Fibroblast of the aortic adventitia (primary cell): ENCODE measurements at places on chromosomes 2 and 18. TPM values are rescaled to one million over a fixed set of nuclear protein-coding genes. Genes with fewer than 3 reads are reported as not detected.

CEP68 gene
- total RNA-seq, result 12.0 and 12.3 TPM in 2 replicates

KIF3C gene
- total RNA-seq, result 10.8 and 11.8 TPM in 2 replicates

KIAA2012 gene
- not detected in 2 replicates for total RNA-seq

CCT7 gene
- total RNA-seq, result 195 and 196 TPM in 2 replicates

SLC9A2 gene
- total RNA-seq, result under 0.01 TPM in 1 of 2 replicates, not detected in the other

SPATA3 gene
- total RNA-seq, result not detected in 2 replicates

PFN4 gene
- 0.45 and 1.7 TPM in 2 replicates for total RNA-seq

RNF25 gene
- total RNA-seq, result 6.5 and 26.2 TPM in 2 replicates

NEB gene
- 0.27 and 0.41 TPM in 2 replicates for total RNA-seq

SP140 gene
- 0.09 and 0.41 TPM in 2 replicates for total RNA-seq

HSPE1 gene
- 66.3 and 98.5 TPM in 2 replicates for total RNA-seq

RGPD3 gene
- total RNA-seq, result 0.41 and 0.45 TPM in 2 replicates

RIT2 gene
- total RNA-seq, result not detected in 2 replicates

SRBD1 gene
- 15.7 and 22.4 TPM in 2 replicates for total RNA-seq

MEIS1 gene
- total RNA-seq, result 65.0 and 78.2 TPM in 2 replicates

TMEM163 gene
- total RNA-seq, result not detected in 2 replicates

HOXD13 gene
- total RNA-seq, result not detected in 2 replicates

ITGB6 gene
- under 0.01 TPM in 1 of 2 replicates, not detected in the other for total RNA-seq

PCARE gene
- total RNA-seq, result under 0.01 and 0.08 TPM in 2 replicates

DSG4 gene
- not detected in 2 replicates for total RNA-seq

ASB18 gene
- not detected in 2 replicates for total RNA-seq

CABLES1 gene
- 7.4 and 19.2 TPM in 2 replicates for total RNA-seq

KYNU gene
- under 0.01 and 1.3 TPM in 2 replicates for total RNA-seq

NPAS2 gene
- total RNA-seq, result 5.4 and 24.3 TPM in 2 replicates

DSC3 gene
- 0.09 and 12.1 TPM in 2 replicates for total RNA-seq

KRTCAP3 gene
- not detected in 2 replicates for total RNA-seq

LBX2 gene
- total RNA-seq, result 2.0 and 3.0 TPM in 2 replicates

DLGAP1 gene
- 0.90 and 1.4 TPM in 2 replicates for total RNA-seq

TDRD15 gene
- not detected in 2 replicates for total RNA-seq

NAT8 gene
- not detected in 2 replicates for total RNA-seq

LAMA3 gene
- 5.1 and 15.7 TPM in 2 replicates for total RNA-seq

PROC gene
- total RNA-seq, result not detected in 2 replicates

LINC00305 gene
- total RNA-seq, result not detected in 2 replicates

RESP18 gene
- not detected in 2 replicates for total RNA-seq

TMEM17 gene
- 0.90 and 4.4 TPM in 2 replicates for total RNA-seq
